ENCODE measurements at places on chromosomes 4 and X.

GRCh38 chr4:179858221-179858620 is 2385.0 kb upstream of the TENM3 start:
- no peak for DNase-seq

DNA sequence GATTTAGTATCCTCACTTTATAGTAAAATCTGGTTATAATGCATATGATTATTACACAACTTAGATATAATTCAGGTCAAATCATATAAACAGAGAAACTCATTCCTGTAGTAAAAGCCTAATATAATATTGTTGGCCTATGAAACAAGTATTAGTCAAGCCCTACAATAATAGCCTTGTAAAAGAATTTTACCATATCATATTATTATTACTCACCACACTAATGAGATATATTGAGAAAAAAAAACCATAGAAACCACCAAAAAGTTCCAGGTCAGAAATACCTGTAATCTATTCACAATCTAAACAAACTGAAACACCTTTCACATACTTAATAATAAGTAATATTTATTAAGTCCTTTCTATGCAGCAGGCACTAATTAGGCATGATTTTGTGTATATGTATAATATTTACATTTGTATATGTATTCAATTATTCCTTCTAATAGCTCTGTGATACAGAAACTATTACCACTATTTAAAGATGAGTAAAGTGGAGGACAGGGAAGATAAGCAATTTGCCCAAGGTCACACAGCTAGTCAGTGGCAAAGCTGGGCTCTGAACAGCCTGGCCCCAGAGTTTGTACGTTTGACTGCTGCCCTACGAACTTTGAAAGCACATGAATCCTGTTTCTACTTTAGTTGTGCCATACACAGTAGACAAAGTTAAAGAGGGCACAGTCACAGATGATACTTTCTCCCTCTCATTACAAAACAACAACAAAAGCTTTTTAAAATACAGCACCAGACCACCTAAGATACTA is 9.0 kb downstream of the ZNF827 start:
- no peak for DNase-seq

DNA sequence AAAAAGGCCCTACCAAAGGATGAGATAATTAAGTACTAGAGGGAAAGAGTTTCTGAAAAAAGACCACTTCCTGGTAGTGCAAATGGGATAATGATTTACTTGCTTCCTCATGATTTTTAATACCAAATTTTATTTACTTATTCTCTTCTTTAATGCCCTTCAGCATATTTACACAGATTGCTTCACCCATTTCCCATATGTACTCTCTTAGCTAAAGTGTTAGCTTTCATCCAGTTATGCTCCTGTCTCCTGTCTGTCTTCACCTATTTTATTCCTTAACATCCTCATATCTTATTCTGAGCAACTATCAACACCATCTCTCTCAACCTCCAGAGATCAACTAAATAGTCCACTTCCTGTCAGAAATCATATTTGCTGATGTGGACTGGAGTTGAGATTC is 183.2 kb upstream of the HS3ST1 start:
- DNase-seq: no peak

DNA sequence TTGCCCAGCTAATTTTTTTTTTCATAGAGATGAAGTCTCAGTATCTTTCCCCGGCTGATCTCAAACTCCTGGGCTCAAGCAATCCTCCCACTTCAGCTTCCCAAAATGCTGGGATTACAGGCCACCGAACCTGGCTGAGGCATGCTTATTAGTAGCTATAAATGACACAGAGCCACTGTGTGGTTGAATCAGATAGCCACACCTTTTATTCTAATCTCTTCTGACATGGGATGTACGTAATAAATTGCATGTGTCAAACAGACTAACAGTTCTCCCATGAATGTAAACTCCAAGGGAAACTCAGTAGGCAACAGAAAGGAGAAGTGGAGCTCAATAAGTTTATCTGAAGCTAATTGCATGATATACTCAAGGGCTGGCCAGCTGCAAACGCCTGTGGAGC is 139.8 kb upstream of the VCX3A start:
- no peak for DNase-seq

- peak; percentile 43 for DNase-seq
These were observed 79.4 kb downstream of the ABLIM2 start for GRCh38 chr4:8079031-8079885.

DNA sequence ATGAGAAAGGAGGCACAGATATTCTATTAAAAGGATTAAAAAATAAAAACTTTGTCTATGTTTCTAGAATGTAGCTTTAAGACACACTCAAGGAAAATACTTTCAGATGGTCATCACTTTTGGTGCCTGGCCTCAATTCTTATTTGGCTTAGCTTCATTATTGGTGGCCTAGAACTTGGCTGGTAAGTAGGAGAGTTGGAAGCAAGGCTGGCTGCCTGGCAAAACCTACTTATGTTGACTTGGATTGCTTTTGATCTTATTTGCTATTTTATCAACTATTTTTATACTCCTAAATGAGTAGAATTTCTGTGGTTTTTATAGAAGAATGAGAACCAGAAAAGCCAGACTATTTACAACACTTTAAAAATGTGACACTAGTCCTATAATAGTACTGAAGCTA is 35.3 kb upstream of the JADE3 start:
- DNase-seq: no peak

GRCh38 chrX:46202733-46203514 is 342.3 kb downstream of the ZNF674 start:
- DNase-seq: no peak

DNA sequence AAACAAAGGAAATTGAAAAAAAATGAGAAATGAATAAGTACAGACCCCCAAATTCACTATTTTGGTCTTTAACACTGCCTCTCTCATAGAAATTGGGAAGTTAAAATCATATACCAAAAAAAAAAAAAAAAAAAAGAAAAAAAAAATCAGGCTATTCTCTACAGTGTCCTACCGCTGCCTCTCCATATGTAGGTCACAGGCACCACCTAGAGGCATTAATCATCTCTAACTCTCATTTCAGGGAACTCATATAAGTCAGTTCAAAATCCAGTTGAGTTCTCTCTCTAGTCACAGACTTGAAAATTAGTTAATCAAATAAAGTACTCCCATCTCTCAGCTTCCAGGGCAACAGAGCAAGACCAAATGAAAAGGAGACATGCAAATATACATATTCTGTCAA is 47.9 kb downstream of the COX18 start:
- DNase-seq: no peak

DNA sequence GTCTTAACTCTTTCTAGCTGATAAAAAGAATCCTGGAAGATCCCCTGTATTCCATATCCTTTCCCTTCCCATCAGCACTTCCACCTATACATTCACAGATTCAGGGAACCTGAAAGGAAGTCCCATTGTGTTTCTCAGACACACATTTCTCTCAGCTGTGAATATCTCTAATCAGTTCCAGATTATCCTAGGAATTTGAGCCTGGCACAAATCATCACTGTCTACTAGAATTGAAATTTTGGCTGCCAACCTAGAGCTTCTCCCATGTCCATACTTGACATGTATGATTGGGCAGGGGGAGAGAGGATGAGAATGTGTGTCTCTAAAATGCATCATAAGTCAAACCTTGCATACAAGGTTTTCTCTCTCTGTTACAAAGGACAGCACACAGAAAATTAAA is 53.1 kb downstream of the NDST3 start:
- DNase-seq: no peak

GRCh38 chrX:80306007-80306406 is 114.2 kb upstream of the TENT5D start:
- no peak for DNase-seq

- DNase-seq: no peak
These were observed 19.5 kb upstream of the TENM3 start for GRCh38 chr4:182223708-182224107.

GRCh38 chr4:87541956-87542709 is 13.0 kb upstream of the SPARCL1 start:
- no peak for DNase-seq

DNA sequence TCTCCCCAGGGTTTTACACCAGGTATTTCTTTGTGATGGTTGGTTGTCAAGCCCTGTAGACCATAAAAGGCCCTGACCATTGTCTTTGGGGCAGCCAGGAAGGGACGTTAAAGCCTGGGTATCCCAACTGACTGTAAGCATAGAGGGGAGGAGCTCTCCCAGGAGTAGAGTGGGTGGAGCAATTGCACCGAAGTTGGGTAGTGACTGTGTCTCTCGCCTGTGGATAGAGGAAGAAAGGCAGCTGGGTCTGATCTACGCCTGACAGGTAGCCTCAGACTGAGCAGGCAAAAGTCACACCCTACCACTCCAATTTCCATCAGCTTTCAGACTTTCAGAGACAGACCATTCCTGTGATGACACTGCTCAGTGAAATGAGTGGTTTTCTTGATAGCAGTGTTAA is 123.3 kb downstream of the KLHL8 start:
- no peak for DNase-seq

DNA sequence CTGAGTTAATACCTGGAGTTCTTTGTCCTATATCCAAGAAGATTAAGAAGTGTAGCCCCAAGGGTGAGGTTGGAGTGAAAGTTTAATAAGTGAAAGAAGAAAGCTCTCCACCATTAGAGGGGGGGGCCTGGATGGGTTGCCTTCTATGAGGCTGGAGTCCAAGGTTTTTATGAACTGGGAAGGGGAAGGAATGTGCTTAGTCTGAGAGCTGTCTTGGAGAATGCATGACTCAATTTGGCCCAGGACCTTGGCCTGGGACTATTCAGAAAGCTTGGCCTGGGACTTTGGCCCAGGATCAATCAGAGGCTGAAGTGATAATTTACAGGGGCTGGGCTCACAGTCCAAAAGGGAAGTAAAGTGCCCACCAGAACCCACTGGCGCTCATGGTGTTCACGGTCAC is 1049.0 kb upstream of the GRIA3 start:
- DNase-seq: no peak

DNA sequence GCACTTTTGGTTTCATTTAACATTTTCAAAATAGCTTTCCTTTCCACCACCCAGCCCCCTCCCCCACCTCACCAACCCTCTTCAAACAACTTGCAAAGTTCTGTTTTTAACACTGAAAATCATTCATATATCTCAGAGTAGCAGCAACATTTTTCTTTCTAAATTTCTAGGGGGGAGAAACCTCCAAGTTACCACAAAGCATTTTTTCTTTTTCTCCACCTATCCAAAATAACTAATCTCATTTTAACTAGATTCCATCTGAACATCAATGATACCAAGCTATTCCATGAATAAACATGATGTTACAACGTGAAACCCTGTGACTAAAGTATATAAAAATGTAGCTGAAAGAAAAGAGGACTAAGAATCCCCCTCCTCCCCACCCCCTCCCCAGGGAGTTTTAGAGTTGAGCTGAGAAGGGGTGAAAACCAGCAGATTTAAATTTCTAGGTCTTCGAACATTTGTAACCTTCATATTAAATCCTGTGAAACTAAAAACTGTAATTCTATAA is 5.2 kb downstream of the LDB2 start:
- no peak for DNase-seq

DNA sequence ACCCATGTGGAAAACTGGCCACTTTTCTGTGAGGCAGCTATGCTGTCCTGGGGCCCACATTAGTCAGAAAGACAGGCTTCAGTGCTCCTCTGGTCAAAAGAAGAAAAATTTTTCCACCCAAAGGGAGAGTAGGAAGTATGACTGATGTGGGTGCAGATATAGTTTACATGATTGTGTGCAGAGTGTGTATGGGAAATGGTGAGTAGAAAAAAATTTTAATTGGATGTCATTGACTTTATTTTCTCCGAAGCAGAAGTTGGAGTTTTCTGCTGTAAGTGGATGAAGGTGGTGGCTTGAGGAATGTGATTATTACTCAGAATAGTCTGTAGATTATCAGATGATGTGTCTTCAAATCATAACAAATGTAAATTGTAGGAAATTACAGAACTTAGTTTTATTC is 241.5 kb upstream of the IGFBP7 start:
- DNase-seq: no peak

DNA sequence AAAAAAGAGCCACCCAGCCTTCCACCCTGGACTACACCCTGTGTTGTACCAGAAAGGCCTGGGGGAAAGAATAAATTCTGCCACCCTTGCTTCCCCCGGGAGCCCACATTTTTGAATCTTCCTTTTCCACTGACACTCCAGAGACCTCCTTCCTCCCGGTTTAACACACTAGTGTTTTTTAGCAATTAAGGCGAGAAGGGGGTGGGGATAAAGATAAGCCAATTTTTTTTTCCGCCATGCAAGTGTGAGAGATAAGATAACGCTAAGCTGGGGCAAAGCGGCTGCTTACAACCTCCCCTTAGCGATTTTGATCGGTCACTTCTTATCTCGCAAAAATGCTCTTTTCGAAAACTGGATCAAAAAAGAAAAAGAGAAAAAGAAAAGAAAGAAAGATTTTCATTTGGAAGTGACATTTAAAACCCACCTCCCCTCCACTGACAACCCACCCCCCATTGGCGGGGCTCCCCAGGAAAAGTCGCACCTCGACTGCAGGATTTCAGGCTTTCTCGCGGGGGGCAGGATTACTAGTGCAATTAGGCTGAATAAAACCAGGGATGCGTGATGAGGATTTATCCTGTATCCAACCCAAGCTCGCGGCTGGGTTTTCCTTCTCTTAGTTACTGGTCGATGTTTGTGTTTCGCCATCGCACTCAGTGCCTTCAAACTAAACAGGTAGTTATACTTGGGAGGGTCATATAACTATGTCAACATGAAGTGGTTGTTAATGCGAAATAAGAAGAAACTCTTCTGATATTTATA is 6.0 kb upstream of the BCOR start:
- DNase-seq: no peak

DNA sequence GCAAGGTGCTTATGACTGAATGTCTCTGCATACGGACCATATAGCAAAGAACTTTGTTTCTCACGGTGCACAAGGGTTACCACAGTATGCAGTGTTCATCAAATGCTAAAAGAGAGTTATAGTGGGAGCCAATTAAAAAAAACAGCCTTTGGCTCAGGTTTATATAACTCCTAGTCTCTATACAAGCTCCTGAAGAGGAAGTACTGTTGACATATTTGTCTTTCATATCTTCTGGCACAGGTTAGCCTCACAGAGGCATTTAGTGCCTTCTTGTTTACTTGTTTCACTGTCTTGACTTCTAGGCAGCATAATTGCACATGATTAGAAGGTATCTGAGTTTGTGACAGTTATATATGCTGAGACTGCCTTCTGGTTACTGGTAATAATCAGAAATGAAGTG is 158.8 kb upstream of the FAM47C start:
- no peak for DNase-seq

GRCh38 chr4:136121426-136121825 is 1410.9 kb downstream of the PCDH18 start:
- no peak for DNase-seq

GRCh38 chr4:173301518-173302201 is 32.5 kb downstream of the HMGB2 start:
- no peak for DNase-seq

- DNase-seq: no peak
These were observed 85.1 kb downstream of the PDK3 start for GRCh38 chrX:24550166-24550565.

- DNase-seq: no peak
These were observed 121.7 kb upstream of the CXXC4 start for GRCh38 chr4:104616401-104616820.

- DNase-seq: no peak
These were observed 305.7 kb upstream of the SLIT2 start for GRCh38 chr4:19945979-19946380.

DNA sequence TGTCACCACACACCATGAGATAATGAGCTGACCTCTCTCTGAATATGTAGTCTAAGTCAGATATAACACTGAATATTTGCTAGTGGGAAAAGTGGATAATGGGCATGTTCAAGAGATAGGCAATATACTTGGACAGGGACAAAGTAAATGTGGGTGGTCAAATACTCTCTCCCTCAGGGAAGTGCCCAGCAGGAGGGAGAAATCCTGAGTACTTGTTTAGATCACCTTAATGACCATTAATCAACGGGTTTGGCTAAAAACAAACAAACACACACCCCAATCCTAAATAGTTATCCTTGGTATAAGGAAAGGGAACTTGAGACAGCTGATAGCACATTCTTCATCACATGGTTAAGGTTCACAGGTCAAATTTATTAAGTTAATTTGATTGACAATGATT is 933.5 kb downstream of the C4orf33 start:
- DNase-seq: no peak
